ENCODE measurements at places on chromosomes 16 and 17.

DNA sequence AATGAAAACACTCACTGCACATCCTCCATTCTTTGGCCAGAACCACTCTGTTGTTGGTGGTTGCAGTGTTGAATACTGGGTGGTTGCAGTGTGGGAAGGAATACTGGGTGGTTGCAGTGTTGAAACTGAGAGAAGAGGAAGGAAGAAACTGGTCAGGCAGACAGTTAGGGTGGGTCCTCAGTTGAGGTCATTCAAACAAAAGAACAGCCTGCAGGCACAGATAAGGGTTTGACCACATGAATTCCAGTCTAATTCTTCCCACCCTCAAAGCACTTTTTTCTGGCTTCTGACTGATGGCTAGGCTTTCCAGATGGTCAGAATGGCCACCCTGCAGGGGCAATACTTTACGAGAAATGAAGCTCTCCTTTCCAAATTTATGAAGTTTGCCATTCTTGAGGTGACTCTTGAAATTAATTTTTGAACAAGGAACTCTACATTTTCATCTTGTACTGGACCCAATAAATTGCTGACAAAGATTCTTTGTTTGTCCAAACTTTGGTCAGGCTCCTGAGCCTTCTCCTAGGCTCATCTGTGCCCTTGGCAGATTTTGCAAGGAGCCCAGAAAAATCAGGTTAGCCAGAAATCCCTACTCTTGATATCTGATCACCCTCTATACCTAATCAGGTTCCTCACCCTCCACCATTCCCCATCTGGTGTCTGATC, 596.6 kb upstream of the CDH5 start:
- DNase-seq = no peak

- no peak for DNase-seq
These were observed 74.2 kb downstream of the CPPED1 start for GRCh38 chr16:12729448-12729847.

DNA sequence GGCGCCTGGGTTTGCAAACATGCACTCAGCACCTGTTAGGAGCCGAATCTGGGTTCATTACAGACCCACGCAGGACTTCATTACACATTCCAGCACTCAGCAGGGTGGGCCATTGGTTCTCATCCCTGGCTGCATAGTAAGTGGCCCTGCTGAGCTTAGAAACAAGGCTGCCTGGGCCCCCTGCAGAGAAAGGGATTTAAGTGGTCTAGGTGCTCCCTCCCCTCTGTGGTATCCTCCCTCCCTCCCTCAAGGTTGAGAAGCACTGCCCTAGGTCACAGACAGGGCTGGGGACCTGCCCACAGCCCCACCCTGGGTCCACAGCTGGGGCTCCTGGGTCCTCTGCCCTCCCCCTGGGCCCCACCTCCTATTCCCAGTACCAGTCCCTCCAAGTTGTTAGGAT, 28.3 kb downstream of the WNT3 start:
- DNase-seq = no peak

GRCh38 chr16:72666267-72666666, 381.7 kb downstream of the ZFHX3 start:
- no peak for DNase-seq

GRCh38 chr16:10753670-10754069, 10.0 kb downstream of the NUBP1 start:
- DNase-seq = no peak

- no peak for DNase-seq
These were observed 237.7 kb upstream of the ZFHX3 start for GRCh38 chr16:73285436-73286201.

DNA sequence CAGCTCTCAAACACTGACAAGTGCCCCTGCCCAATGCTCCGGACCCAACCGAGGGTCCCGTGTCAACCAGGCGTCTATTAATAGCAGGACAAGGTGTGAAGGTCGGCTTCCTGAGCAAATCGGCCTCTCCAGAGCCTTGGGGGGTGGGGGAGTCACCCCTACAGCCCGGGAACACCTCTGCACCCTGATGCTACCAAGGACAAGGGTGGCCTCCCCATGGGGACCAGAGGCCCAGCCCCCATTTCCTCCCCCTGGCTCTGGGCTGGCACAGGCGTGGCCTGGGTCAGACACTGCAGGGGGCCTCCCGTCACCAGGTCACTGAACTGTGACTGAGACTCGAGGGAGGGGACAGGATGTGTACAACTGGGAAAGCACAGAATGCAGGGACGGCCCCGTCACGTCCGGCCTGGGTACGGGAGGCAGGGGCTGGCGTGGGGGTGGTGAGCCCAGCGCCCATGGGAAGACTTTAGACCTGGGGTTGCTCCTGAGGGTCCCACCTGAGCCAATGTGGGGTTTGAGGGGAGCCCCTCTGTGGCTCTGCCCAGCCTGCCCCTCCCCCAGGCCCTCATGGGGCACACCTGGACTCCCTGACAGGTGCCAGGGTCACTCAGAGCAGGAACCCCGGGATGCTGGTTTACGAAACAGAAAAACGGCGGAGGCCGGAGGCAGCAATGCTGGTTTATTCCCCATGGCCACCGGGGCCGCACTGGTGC, 579 bp upstream of the CYBA start:
- DNase-seq = peak; percentile 75

- DNase-seq = no peak
These were observed 43.5 kb downstream of the PEMT start for GRCh38 chr17:17548044-17548443.

- DNase-seq = peak; percentile 73
These were observed 289.4 kb downstream of the SEC14L1 start for GRCh38 chr17:77429969-77430752.

DNA sequence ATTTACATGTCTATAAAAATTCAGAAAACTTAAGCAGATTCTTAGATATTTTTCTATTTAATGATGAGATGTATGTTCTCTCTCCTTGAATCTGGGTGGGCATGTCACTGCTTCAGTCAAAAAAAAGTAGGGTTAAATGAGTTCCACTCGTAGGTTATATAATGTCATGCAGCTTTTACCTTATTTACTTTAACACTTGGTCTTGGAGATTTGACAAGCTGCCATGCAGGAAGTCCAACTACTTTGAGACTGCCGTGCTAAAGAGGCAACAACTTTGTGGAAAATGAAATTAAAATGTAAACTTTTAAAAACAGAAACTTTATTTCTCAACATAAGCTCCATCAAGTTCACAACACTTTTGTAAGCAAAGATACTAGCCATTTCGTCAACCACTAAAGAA, 1336.0 kb upstream of the CDH8 start:
- DNase-seq = no peak

- no peak for DNase-seq
These were observed 77.9 kb upstream of the SDK2 start for GRCh38 chr17:73722165-73722564.

GRCh38 chr17:80730739-80731138, 186.1 kb downstream of the RPTOR start:
- no peak for DNase-seq

GRCh38 chr16:84592718-84593117, 25.2 kb downstream of the COTL1 start:
- no peak for DNase-seq

- DNase-seq = no peak
These were observed 25.5 kb downstream of the MYBBP1A start for GRCh38 chr17:4529533-4530152.

- no peak for DNase-seq
These were observed 3.2 kb downstream of the CCL17 start for GRCh38 chr16:57407521-57408353.

DNA sequence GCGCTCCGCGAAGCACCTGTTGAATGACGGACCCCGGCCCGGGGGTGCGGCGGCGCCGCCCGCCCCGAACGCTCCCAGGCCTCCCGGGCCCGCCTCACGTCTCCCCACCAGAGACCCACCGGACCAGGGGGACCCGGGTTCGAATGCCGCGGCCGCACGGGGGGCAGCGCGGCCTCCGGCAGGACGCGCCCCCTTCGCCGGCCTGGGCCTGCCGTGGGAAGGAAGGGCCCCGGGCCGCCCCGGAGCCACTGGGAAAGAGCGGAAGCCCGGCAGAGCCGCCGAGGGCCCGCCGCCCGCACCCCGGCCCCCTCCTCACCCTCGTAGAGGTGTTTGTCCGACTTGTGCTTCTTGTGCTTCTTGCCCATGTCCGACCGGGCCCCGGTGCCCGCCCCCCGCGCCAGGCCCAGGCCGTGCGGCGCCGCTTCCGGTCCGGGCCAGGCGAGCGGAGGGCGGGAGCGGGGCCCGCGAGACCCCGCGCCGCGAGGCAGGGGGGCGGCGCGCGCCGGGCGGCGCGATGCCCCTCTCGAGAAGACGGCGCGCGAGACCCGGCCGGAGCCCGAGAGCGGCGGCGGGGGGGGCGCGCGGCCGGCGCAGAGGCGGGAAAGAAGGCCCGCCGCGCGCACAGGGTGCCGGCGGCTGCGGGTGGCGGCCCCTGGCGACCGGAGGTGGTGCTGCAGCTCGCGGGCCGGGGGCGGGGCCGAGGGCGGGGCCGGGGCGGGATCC, at the start of gene BRD7:
TSS of gene BRD7 (minus strand) at position 579 of the 723 bp plus-strand sequence. CDS start at position 365, 214 bp downstream.
- DNase-seq = peak; percentile 52

DNA sequence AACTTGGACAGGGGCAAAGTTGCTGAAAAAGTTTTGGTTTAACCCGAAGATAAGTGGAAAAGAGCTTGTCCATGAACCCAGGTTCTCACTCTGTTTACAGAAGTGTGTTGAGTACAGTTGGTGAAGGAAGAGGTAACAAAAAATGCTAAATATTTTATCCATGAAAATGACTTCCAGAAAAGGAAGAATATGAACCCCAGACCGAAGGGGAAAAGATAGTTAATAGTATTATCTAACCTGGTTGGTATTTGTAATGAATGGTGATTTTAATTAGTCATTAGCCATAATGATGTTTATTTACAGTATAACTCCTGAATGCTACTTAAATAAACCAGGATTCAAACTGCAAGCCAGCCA, 574 bp upstream of the TMEM106A start:
- DNase-seq = no peak

DNA sequence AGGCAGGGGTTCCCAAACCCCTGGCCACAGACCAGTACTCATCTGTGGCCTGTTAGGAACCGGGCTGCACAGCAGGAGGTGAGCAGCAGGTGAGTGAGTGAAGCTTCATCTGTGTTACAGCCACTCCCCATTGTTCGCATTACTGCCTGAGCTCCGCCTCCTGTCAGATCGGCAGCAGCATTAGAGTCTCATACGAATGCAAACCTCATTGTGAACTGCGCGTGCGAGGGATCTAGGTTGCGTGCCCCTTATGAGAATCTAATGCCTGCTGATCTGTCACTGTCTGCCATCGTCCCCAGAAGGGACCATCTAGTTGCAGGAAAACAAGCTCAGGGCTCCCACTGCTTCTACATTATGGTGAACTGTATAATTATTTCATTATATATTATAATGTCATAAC, 25.1 kb upstream of the RMI2 start:
- DNase-seq = no peak

- no peak for DNase-seq
These were observed 59.8 kb upstream of the FBXO47 start for GRCh38 chr17:39026980-39027451.

- peak; percentile 30 for DNase-seq
These were observed 480 bp downstream of the MRPS7 start for GRCh38 chr17:75262112-75262606.

DNA sequence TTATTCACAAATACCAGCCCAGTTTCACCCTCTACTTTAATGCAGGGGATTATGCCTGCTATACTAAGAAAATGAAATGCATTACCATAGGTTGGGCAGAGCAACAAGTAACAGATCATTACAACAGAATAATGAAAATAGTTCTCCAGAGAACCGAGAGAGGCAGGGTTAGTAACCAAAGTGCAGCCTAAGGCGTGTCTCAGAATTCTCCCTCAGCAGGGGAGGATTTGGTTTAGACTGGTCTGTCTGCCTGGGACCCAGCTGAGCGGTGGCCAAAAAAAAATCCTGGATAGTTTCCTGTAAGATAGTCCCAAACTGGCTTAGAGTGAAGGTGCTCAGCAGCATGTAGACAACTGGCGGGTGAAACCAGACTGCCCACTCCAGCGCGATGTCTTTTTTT, 30.8 kb upstream of the ADCY7 start:
- DNase-seq = no peak

DNA sequence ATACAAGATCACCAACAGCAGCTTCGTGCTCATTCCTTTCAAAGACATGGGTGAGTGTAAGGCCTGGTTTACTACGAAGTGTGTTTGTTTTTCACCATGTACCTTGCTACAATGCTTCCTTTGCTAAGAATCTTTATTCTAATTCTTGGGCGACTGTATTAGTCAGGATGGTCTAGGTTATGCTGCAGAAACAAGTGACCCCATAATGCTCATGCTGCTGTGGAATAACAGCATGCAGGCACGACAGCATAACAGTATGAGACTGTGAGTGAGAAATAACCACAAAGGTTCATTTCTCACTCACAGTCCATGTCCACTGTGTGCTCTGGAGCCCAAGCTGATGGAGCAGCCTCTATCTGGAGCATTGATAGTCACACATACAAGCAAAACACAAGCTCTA, 38.0 kb downstream of the TMC7 start:
- DNase-seq = no peak

GRCh38 chr16:86667035-86667434, 88.7 kb downstream of the FOXL1 start:
- DNase-seq = no peak

DNA sequence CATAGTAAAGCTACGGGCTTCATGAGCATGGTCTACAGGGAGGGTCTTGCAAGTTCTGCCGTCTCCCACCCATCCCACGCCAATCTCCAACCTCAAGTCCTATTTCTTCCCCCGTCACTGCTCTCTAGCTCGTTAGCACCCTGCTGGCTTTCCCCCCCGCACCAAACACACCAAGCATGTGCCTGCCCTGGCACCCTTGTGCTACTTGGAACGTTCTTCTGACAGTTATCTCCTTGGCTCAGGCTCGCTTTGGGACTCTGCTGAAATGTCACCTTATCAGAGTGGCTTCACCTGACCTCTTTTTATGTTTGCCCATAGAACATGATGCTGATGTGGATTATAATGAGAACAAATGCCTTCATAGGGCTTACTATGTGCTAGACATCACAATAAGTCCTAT, 21.9 kb downstream of the GLYR1 start:
- DNase-seq = no peak

DNA sequence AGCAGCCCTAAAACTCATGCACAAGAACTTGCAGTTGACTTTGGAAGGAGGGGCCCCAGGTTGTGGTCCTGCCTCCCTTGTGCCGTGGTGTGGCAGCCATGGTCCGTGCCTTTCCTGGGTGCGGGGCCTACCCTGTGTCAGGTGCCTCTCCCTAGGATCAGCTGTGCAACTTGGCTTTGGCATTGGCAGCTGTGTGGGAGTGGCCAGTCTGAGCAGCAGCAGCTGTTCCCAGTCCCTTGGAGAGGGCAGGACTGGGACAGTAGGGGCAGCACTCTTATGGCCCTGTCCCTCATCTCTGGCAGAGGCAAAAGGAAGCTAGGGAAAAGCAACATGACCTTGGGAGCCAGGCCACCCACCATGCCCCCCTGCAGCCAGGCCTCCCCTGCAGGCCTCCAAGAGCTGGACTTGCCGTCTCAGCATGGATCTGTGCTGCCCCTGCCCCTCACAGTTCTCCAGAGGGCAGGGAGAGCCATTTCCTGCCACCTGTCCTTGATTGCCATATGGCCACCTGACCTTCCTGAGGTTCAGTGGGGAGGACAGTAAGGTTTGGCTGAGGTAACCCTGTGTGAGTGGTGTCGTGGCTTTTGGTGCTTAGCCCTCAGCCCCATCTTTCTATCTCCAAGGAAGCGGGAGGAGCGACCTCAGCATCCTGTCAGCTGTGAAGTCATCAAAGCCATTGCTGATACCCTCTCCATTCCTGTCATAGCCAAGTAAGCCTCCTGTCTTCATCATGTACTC, 15.5 kb upstream of the NFATC3 start:
- DNase-seq = no peak

- no peak for DNase-seq
These were observed 5.7 kb upstream of the TOB1 start for GRCh38 chr17:50871898-50872297.

GRCh38 chr16:79656553-79657115, 56.1 kb upstream of the MAF start:
- DNase-seq = no peak

- no peak for DNase-seq
These were observed 452.6 kb upstream of the CDH11 start for GRCh38 chr16:65574326-65574966.

Measured in central memory CD8-positive, alpha-beta T cell (primary cell).